Prostate gland (tissue), 2 donors: ENCODE measurements at places on chromosomes 16 and 17.

DNA sequence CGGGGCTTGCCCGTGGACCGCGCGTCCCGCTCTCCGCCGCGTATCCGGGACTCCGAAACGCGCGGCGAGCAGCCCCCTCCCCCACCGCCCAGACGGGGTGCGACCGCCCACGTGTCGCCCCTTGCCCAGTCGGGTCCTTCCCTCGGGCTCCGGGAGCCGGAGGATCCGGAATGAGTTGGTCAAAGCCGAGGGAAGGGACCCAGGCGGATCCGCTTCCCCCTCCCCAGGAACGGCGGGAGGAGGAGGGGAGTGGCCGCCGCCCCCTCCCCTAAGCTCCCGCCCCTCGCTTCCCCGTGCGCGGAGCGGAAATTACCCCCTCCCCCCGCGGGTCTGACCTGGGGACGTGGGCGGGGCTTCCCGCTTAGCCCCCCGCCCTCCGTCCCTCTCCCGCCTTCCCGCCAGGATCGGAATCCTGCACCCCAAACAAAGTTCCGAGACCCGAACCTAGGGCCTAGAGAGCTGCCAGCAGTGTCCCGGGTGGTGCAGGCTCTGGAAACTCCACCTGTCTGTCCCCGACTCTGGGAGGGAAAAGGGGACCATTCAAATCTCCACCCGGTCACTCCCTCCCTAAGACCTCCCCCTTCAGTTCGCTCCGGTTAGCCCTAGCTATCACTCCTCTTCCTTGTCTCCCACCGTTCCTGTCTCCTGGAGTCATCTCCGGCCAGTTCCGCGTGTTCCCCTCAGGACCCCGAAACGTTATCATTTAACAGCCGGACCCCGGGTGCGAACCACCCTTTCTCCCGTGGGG lies 1.0 kb upstream of the IGF2BP1 start:
- DNase-seq, result no peak

- DNase-seq, result no peak
Measured at GRCh38 chr17:77403854-77404253, 263.1 kb downstream of the SEC14L1 start.

GRCh38 chr16:30417529-30418349 lies 10.3 kb downstream of the ZNF771 start:
- peak; percentile 78 for DNase-seq

GRCh38 chr16:11402051-11402744 lies 56.9 kb downstream of the RMI2 start:
- DNase-seq, result peak; percentile 34

DNA sequence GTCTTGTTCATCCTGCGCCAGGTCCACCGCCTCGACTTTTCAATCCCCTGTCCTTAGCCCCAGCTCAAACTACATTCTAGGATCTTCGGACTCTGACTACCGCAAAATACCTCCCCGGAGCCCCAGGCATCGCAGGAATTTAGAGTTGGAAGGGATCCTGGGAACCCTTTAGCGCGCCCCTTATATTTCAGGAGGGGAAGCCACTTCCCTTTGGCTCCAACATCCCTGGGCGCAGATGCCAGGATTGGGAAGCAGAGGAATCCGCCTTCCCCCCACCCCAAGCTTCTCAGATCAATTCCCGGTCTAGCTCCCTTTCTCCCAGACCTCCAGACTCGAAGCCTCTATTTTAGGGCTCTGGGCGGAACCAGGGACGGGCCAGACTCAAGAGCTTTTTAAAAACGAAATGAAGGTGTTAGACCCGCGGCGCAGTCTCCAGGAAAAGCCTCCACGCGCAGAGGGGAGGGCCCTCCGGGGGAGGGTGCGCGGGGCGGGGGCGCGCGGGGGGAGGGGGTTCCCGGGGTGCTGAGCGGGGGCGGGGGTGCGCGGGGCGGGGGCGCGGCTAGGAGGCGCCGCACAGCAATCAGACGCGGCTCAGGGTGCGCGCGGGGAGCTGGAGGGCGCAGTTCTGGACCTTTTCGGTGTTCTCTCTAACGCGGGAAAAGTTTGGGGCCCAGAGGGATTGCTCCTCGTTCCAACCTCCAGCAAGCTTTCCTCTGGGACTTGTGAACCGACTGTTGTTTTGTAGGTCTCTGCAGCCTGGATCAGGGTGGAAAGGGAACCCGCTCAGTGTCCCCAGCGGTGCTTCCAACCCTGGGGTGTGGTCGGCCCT lies 1.6 kb downstream of the AHSP start:
- DNase-seq, result no peak

DNA sequence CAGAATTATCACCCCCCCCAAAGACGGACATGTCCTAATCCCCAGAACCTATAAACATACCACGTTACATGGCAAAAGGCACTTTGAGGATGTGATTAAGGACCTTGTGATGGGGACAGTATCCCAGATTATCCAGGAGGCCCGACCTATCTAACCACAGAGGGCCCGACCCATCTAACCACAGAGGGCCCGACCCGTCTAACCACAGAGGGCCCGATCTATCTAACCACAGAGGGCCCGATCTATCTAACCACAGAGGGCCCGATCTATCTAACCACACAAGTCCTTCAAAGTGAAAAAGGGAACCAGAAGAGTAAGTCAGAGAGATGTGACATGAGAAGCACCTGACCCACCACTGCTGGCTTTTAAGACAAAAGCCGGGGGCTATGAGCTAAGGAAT lies 56.8 kb downstream of the ANKFY1 start:
- DNase-seq, result no peak

- DNase-seq, result no peak
Measured at GRCh38 chr16:79265701-79266100, 334.8 kb downstream of the MAF start.

DNA sequence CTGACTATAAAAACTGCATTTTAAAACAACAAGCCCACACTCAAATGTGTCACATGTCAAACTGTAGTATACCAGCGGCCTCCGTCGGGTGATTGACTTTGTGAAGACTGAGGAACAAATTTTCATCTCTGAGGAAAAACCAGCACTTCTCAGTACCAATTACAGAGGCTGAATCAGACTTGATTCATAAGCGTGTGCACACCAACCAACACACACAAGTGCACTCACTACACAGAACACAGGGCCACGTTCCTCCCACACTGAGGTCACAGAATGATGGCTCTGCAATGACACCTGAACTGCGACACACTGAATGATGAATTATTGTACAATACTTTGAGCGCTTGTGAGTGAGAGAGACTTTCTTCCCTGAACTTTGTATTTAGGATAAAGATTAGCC lies 29.6 kb downstream of the XPO6 start:
- DNase-seq, result no peak

GRCh38 chr16:48540222-48540900 lies 69.6 kb downstream of the N4BP1 start:
- no peak for DNase-seq

DNA sequence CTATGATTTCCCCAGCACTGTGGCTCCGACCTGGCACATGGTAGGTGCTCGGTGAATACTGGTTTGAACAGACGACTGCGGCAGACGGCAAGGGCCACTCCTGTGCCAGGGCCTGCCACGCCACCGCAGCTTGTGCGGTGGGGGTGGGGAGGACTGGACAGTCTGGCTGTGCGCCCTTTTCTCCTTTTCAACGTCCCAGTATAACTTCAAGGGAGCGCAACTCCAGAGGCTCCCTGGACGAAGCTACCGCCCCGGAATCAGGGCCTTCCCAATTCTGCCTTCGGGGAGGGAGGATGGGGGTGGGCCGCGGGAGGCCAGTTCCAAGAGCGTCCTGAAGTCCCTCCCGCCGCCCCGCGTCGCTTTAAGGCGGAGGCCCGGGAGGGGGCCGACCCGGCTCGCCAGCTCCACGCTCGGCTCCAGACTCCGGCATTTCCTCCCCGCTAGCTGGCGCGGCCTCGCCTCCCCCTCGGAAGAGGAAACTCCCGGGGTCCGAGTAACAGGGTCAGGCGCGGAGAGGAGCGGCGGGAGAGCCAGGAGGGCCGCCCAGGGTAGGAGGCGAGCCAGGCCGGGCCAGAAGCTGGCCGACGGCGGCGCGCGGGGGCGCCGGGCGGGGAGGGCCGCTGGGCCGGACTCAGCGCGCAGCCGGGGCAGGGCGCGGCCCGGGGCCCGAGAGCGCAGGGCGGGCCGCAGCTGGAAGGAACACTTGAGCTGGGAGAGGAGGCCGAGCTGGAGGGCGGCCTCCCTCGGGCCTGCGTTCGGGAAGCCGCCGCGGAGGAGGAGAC lies at the start of gene ITPRIPL2:
Gene ITPRIPL2 (plus strand): TSS at position 388 of the 782 bp plus-strand sequence. CDS start 498 bp downstream, outside the sequence.
- DNase-seq, result peak; percentile 85

- DNase-seq, result no peak
Measured at GRCh38 chr17:45905814-45906213, 11.5 kb downstream of the MAPT start.

- DNase-seq, result no peak
Measured at GRCh38 chr16:81461243-81461642, 16.6 kb downstream of the CMIP start.

GRCh38 chr16:89047331-89048089 lies 46.1 kb upstream of the ACSF3 start:
- DNase-seq, result no peak

DNA sequence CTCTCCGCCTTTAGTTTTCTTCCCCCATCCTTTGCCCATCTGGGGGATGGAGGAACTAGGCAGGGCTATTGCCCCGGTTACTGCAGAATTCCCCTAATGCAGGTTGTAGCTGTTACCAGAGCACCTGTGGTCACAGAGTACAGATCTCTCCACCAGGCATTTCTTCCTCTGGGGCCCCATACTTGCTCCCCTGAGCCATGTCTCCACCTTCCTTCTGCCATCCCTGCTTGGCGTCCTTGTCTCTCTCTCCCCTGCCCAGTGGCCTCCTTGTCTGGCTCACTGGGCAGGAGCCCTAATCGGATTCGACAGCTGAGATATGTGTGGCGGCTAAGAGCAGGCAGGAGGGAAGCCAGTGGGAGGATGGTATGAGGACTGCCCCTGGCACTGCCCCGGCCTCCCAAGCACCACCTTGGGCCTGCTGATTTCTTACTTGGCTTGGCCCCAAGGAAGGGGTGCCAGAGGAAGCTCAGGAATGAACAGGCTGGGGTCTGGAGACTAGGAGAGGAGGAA lies 2.0 kb downstream of the RARA start:
- no peak for DNase-seq

- DNase-seq, result no peak
Measured at GRCh38 chr16:66925322-66925840, at the start of gene RRAD. TSS of gene RRAD (minus strand) at chr16:66925535. CDS start at chr16:66925179, 356 bp downstream.

- DNase-seq, result no peak
Measured at GRCh38 chr17:33832262-33832661, 422.8 kb upstream of the CCL2 start.

DNA sequence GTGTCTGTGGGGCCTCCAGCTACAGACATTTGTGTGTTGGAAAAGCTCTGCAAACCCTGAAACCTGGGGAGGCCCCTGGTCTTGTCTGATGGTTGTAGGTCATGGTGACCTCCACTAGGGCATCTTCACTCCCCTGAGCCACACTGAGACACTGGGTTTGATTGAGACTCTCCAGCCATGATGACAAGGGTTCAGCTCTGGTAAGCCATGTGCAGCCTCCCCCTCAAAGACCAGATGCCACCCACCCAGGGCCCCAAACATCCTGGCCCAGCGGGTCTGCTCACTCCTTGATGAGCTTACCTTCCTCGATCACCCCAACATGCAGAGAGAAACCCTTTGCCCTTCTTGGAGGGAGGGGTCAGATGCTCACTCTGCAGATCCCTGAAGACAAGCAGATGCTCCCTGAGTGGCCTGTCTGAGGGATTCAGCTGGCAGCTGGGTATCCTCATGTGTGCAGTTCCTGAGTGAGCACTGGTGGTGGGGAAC lies 101.6 kb downstream of the METRNL start:
- DNase-seq, result no peak

DNA sequence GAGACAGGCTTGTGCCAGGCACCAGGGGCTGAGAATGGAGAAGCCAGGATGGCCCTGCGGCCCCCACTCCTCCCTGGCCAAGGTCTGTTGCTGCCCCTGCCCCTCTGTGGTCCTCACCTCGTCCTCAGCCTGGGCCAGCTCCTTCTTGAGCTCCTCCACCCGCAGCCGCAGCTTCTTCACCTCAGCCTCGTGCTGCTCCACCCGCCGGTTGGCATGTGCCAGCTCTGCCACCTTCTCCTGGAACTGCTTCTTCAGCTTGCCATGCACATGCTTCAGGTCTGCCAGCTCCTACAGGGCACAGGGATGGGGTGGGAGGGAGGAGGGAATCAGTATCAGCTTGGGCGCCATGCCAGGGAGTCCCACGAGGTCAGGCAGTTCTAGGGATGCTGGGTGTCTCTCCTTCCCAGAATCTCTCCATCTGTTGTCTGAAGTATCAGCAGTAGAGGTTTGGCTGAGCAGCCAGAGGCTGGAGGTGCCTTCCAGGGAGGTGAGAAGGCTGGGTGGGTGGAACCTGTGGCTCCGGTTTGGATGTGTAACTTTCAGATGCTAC lies 20.1 kb downstream of the CCDC102A start:
- no peak for DNase-seq

- DNase-seq, result no peak
Measured at GRCh38 chr16:89106533-89107202, 13.0 kb downstream of the ACSF3 start.

GRCh38 chr16:49596648-49597291 lies 223.2 kb downstream of the C16orf78 start:
- no peak for DNase-seq

GRCh38 chr17:46952115-46952514 lies 26.9 kb downstream of the RPRML start:
- DNase-seq, result no peak

DNA sequence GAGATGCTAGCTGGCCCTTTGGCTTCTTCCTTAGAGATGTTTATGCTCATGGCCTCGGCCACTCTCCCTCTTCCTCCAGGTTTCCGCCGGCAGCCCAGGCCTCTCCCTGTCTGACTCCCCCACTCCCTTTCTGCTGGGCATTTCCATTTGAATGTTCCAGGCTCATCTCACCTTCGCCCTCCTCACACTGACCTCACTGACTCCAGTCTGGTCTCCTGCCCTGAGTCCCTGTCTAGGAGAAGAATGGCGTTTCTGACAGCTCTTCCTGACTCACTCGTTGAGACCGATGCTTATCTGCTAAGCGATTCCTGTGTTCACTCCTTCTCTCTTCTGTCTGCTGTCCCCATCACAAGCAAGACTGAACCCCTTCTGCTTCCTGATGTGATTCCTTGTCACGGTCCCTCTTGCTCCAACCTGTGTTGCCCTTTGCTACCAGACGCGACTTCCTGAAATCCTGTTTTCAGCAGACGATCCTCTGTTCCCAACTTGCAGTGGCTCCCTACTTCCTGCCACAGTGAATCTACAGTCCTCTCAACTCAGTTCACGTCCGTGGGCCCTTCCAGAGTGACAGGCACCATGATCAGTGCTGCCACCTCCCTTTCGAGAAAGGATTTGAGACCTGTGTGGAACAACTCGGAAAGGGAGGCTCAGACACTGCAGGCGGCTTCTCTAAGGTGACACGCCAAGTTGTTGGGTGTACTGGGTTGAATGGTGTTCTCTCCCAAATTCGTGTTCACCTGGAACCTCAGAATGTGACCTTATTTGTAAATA lies 176.4 kb downstream of the MSI2 start:
- no peak for DNase-seq

DNA sequence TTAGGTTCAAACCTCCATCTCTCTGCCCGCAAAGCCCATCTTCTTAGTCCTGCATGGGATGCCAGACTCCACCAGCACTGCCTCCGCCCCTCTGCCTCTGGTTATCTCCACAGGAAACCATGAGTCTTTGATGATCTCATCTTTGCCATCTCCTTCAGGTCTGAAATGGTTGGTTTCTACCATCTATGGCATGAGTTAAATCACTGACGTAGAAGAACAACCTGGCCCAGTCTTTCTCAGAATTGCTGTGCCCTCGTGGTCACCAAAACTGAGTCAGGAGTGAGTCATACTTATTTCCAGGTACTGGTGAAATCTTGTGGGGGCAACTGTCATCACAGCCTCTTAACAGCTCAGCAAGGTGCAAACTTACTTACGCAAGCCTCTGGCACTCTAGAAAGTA lies 468.7 kb upstream of the C16orf82 start:
- DNase-seq, result no peak
